ENCODE measurements at places on chromosomes 3 and 15.

GRCh38 chr15:73832657-73833056 is 40.7 kb upstream of the TBC1D21 start:
- no peak for DNase-seq

GRCh38 chr3:192636517-192637444 is 90.6 kb downstream of the FGF12 start:
- DNase-seq, result no peak

GRCh38 chr3:59749291-59749690 is 699.5 kb upstream of the CFAP20DC start:
- DNase-seq, result no peak

DNA sequence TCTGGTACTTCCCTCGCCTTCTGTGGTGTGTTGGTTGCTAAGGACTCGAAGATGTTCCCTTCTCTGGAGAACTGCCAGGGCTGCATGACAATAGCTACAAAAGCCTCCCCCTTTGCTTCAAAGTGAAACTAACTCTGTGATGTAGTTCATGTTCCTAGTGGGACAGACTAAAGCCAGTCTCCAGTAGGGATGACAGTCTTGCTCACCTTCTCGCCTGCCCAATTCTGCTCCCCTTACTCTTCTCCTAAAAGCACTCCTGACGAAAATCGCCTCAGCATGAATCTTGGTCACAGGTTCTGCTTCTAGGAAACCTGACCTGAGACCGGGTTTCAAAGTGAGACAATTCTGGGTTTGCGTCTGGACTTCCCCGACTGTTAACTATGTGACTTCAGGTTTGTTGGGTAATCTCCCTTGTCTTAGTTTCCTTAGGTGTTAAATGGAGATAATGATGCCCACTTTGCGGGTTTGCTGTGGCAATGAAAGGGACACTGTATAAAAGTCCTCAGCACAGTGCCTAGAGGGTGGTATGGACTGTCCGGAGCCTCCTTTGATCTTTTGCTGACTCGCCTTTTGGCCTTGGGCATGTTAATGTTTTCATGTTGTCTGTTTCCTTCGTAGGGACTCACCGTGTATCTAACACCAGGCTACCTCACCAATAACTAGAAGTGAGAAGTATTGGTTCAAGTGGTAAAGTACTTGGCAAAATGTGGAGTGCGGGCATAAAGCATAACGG is 24.9 kb upstream of the THRB start:
- DNase-seq, result no peak

DNA sequence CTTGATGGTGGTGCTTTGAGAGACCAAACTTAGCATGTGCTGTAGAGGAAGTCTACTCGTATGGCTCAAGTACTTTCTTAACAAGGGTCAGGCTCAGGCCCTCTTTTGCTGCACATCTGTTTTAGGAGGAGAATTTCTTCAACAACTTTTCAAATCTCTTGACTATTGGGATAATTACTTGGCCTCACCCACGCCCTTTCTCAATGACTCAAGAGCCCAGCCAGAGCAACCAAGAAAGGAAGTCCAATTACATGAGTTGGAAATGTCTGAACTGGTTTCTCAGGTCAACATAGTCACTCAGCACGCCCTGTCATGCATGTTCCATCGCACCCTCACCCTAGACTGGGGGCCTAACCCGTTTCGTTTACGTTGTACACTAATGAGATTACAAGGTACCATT is 44.8 kb upstream of the UMPS start:
- no peak for DNase-seq

DNA sequence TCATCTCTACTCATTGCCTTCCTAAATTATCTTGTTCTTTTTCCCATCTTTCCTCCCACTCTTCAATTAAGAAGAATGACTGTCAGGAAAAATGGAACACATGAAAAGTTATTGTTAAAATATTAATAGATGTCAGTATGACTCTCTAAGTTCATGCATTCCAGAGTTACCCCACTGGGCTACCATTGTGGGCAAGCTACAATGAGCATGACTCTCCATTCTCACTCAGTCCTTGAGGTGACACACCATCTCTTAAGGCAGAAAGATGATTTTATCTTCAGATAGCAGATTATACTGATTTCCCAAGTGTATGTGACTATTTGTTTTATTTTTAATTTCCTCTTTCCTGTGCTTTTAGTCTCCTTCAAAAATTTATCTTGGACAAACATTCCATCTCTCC is 144.3 kb downstream of the ALCAM start:
- DNase-seq, result no peak

GRCh38 chr3:178455226-178455625 is 81.0 kb upstream of the KCNMB2 start:
- no peak for DNase-seq

GRCh38 chr3:26193558-26193957 is 403.7 kb downstream of the OXSM start:
- no peak for DNase-seq

DNA sequence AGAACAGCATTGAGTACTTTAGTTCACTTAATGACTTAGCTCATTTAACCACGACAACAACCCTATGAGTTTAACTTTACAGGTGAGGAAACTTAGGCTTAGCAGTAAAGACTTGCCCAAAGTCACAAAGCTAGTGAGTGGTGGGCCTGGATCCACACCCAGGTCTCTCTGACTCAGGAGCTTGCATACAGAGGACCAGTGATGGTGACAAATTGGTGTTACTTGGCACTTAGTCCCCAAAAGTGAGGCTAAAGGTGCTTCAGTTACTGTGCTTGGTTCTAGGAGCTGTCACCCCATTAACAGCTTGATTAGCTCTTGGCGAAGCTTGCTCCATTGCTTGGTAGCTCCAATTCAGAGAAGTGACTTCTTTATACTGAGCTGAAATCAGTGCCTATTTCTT is 6.1 kb downstream of the CELF6 start:
- no peak for DNase-seq

DNA sequence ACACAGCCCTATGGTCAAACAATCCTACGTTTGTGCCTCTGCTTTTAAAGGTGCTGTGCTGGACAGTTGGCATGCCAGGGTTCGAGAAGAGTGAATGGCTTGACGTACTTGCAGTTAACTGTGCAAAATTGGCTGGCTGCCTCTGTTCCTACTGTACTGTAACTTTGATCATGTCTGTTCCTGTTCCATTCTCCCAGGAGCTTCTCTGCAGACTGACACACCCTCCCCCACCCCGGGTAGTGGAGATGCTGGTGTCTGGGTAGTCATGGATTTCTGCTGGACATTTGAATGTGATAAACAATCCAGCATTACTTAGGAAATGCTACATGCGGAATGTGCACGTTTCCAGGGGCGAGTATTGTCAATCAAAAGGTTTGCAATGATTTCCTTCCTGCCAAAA is 6.5 kb upstream of the VILL start:
- DNase-seq, result no peak

DNA sequence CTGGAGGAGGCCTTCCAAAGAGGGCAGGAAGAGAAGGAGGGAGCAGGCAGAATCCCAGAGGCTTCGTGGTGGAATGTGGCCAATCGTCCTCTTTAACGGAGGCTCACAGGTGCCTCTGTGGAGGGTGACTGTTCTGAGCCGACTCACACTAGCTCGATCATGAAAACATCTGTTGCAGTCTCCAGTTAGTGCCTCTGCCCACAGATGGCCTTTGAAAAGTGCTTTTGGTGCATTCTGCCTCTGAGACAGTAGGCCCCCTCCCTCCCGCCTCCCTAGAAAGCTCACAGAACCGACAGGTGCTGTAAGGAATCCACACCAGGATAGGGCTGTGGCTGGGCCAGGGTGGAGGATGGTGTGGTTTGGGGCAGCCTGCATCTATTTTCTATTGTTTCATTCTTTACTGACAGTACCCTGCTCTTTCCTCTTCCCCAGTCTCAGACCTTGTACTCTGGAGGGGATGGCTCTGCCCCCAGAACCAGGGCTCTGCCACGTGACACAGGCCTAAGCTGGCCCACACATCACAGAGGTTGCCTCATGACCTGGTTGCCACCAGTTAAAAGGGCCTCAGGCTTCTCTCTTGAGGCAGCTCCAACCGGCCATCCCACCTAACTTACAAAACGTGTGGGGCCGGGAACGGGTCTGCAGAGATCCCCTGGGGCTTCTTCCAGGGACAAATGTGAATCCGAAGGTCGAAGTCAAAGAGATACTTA is 27.2 kb upstream of the PIGZ start:
- DNase-seq, result no peak

- DNase-seq, result no peak
Measured at GRCh38 chr15:50315814-50316630, 39.0 kb downstream of the GABPB1 start.

GRCh38 chr3:122952520-122952919 is 75.0 kb downstream of the SEMA5B start:
- no peak for DNase-seq

GRCh38 chr15:98845138-98845884 is 162.3 kb downstream of the PGPEP1L start:
- DNase-seq, result no peak
